Stomach (tissue), 19 donors: ENCODE measurements at places on chromosomes 12 and 14. TPM values are rescaled to one million over a fixed set of nuclear protein-coding genes. Genes with fewer than 3 reads are reported as not detected.

The KRT2 gene
- polyA plus RNA-seq: not detected

The SLC6A13 gene
- not detected for polyA plus RNA-seq

The RNU4-1 gene
- not detected for polyA plus RNA-seq

The FSCB gene
- not detected for polyA plus RNA-seq

The PTGER2 gene
- polyA plus RNA-seq: 12.9 TPM

The P2RX2 gene
- 0.78 TPM for polyA plus RNA-seq

The RNF31 gene
- 88.7 TPM for polyA plus RNA-seq

The PLEK2 gene
- polyA plus RNA-seq: 39.0 TPM

The NEUROD4 gene
- not detected for polyA plus RNA-seq

The TAS2R42 gene
- polyA plus RNA-seq: not detected

The IFI27 gene
- polyA plus RNA-seq: 1,115 TPM

The LYZ gene
- polyA plus RNA-seq: 541 TPM

The ITGB7 gene
- polyA plus RNA-seq: 1.7 TPM

The AMHR2 gene
- 0.23 TPM for polyA plus RNA-seq

The AQP2 gene
- not detected for polyA plus RNA-seq

The OR4E2 gene
- not detected for polyA plus RNA-seq

The B4GALNT1 gene
- polyA plus RNA-seq: 0.75 TPM
